ENCODE measurements at places on chromosomes 6 and 20. TPM values are rescaled to one million over a fixed set of nuclear protein-coding genes. Genes with fewer than 3 reads are reported as not detected.

The ARFGEF3 gene
- total RNA-seq: 21.1 TPM

The VPS52 gene
- total RNA-seq: 82.6 TPM

The ZBTB24 gene
- total RNA-seq: 6.5 TPM

The MATN4 gene
- total RNA-seq: 0.22 TPM

The WFDC10B gene
- 0.73 TPM for total RNA-seq

The KCNQ5 gene
- total RNA-seq: 2.3 TPM

The ZNF322 gene
- total RNA-seq: 33.7 TPM

The THBS2 gene
- total RNA-seq: 3.7 TPM

The ABRACL gene
- total RNA-seq: 92.3 TPM

The RNF39 gene
- not detected for total RNA-seq

The LHFPL5 gene
- not detected for total RNA-seq

The LY6G5C gene
- 4.2 TPM for total RNA-seq

The SCRT2 gene
- total RNA-seq: not detected

The KIF25 gene
- 0.14 TPM for total RNA-seq

The WFDC12 gene
- total RNA-seq: not detected

The CAGE1 gene
- not detected for total RNA-seq

The CENPW gene
- 30.7 TPM for total RNA-seq

The ABCF1 gene
- total RNA-seq: 45.8 TPM

The ACTL10 gene
- total RNA-seq: 1.7 TPM

The RBPJL gene
- total RNA-seq: not detected
